ENCODE measurements at places on chromosomes 4 and X.

- no peak for DNase-seq
Measured at GRCh38 chr4:70099206-70099605, 49.0 kb downstream of the HTN1 start.

DNA sequence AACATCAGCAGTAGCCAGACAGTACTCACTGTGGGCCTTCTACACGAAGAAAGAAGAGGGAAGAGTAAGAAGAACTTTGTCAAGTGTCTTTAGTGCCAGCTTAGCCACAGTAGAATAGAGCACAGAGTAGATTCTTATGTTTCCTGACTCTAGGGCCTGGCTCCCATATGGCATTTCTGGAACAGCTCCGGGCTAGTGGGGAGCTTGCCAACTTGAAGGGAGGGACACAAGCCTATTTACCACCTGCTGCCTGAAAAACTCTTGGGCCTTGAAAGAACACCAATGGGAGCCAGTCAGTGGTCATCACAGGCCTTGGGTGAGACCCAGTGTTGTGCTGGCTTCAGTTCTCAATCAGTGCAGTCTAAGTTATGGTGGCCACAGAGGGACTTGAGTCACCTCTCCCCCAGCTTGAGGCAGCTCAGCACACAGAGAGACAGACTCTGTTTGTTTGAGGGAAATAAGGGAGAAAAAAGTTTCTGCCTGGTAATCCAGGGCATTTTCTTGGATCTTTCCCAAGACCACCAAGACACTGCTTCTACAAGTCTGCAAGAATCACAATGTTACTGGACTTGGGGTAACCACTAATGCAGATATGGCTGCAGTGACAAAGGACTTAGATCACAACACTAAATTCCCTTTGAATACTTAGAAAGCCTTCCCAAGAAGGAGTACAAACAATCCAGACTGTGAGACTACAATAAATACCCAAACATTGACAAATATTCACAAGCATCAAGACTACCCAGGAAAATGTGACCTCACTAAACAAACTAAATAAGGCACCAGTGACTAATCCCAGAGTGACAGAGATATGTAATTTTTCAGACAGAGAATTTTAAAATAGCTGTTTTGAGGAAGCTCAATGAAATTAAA is 261.0 kb upstream of the NDST3 start:
- DNase-seq: no peak

DNA sequence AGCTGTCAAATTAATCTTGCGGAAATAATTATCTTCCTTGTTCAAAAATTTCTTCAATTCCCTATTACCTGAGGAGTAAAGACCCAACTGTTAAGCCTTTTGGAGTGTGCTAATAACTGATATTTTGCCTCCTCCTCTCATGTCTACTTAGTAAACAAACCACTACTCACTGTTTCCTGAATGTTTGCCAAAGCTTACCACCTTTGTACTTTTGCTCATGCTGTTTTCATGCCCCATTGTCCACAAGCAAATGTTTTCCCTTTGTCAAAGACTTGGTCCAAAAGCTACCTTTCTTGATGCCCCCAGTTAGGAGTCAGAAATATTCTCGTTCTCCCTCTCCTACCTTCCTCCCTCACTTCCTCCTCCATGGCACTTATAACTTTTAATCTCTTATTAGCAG is 226.1 kb downstream of the ENOX2 start:
- DNase-seq: no peak

DNA sequence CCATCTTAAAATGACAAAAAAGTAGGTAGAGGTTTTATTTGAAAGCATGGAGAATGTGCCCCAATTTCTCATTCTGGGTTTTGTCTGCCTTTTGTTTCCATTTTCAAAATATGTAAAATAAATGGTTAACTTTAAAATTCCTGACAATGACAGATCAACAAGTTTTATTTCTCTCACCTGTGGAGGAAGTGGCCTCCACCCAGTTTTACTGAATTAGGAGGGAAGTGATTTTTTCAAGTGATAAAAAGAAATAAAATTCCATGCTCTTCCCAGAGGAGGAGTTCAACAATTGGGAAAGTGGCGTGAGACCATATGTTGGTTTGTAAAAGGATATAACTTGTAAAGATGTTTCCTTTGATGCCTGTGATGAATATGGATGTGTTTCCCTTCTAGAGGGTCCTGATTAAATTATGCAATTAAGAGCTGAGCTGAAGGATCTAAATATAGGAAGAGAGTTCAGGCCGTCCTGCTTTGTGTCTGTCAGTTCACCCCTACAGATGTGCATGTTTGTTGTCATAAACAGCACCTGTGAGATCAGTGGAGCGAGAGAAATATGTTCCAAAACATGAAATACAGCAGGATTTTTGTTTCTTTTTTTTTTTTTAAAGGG is 19.5 kb downstream of the SMAD1 start:
- DNase-seq: no peak

DNA sequence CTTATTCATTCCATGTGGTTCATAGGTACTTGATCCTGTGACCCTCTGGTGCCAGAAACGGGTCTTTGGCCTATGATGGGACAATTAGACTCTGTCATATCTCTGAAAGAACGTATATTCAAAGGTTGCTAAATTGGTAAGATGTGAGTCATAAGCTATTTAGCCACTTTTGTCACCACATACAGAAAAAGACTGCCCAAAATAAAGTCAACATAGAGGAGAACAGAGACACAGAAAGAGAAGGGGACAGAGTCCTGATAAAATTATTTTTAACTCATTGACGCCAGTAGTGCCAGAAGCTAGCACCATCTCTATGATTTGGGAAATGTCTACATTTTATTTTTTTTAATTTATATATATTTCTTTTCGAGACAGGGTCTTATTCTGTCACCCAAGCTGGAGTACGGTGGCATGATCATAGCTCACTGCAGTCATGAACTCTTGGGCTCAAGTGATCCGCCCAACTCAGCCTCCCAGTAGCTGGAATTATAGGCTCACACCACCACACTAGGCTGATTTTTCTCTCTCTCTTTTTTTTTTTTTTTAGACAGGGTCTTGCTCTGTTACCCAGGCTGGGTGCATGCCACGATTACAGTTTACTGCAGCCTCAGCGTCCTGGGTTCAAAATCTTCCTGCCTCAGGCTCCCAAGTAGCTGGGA is 92.1 kb upstream of the COX18 start:
- DNase-seq: no peak

DNA sequence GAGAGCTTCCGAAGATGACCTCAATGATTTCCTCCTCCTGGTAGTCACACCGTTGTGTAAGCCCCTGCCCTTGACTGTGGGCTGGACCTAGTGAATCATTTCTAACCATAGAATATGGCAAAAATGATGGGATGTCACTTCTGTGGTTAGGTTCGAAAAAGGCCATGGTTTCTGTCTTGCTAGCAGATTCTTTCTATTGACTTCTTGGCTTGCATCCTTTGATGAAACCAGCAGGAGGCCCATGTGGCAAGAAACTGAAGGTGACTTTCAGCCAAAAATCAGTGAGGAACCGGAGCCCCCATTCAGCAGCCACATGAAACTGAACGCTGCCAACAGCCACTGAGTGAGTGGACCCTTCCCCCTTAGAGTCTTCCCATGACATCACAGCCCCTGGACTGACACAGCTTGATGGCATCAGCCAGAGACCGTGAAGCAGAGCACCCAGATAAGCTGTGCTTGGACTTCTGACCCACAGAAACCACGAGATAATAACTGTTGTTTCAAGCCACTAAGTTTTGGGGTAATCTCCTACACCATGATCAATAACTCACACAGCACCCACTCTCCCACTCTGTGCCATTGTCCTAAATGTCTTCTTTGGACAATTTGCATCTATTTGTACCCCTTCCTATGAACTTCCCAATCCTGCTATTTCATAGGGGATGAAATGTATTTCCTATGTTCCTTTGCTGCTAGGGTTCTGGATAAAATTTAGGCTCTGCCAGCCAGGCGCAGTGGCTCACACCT is 148.0 kb upstream of the STX18 start:
- DNase-seq: no peak

DNA sequence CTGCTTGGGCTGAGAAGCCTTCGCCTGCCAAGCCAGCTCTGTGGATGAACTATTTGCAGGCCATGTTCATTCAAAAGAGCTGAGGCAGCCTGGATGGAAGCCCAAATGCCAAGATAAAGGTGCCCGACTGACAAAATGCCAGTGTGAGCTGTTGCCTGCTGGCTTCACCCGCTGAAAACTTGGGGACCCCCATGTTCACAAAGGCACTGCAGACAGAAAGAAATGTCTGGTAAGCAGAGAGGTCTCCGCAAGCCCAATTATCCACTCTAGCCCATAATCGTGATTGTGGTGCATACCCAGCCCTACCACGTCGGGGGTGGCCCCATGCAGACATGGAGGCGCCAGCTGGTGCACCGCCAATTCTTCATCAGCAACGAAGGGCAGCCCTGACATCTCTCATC is 13.0 kb upstream of the SMIM20 start:
- DNase-seq: no peak

- no peak for DNase-seq
Measured at GRCh38 chrX:44244008-44244407, 99.5 kb downstream of the EFHC2 start.

DNA sequence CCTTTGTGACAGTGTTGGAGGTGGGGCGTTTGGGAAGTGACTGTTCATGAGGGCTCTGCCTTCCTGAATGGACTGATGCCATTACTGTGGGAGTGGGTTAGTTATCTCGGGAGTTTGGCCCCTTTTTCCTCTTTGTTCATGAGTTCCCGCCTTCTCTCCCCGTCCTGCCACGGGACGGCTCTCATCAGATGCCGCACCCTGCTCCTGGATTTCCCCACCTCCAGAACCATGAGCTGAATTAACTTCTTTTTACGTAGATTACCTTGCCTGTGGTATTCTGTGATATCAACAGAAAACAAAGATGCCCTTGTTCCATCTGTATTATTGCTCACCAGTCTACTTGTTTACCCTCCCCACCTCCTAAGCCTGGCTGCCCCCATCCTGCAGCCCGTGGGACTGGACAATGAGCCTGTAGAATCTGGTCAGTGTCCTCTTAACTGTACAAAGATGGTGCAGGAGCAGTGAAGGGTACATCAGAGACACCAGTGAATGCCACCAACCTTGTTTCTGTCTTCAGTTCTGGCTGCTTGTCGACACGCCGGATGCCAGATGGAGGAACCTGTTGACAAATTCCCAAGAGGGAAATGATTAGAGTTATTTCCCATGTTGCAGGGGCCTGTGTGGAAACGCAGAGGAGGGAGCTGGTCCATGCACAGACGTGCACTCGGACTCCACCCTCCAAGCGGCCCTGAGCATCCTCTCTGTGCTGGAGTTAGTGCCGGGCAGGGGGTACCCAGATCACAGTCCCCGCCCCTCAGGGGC is 104.7 kb downstream of the ABLIM2 start:
- DNase-seq: no peak

DNA sequence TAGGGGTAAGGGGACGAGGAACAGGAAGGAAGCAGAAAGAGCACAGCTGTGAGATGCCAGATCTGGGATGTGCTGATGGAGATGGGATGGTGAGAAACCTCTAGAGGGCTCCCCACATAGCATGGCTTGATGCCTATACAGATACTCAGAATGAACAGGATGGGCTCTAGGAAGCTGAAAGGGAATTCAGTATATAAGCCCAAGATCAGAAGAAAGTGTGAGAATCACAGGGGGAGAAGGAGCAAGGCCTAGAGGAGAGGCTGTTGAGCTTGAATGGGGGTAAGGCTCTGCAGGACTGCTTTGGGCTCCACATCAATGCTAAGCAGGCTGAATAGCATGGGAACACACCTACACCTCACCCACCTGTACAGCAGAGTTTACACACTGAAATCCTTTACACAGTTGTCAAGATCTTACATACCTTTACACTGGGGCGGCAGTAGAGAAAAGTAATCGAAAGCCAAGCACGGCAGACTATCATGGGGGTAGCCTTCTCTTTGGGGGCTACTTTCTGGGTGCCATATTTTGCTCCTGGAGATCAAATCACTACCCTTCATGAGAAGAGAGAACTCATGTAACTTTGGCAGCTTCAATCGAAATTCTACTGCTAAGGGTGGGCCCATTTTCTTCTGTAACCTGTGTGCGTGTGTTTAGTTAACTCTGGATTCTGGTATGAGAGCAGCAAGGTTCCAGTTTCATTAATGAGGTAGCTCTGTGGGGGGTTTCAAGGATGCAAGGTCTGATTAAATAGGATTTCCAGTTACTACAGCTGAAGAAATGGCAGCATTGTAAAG is 30.6 kb downstream of the HOPX start:
- DNase-seq: no peak

DNA sequence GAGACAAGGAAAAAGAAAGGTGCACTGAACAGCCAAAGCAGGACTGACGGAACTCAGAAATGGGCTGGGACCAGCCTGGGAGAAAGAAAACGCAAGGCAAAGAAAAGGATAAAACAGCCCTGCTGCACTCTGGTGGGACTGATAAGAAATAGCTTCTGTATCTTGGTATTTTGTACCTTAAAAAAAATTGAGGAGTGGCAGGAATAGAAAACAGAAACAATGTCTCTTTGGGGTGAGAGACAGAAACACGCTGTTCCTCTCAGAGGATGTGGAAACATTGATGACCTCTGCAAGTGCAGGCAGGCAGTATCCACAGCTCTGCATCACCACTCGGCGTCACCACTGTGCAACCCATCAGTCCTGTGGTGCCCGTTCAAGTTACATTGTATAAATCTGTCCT is 152.5 kb upstream of the SPRY1 start:
- no peak for DNase-seq

- DNase-seq: no peak
Measured at GRCh38 chrX:42025861-42026260, 102.5 kb upstream of the CASK start.

GRCh38 chrX:134146493-134146892 is 90.5 kb upstream of the CCDC160 start:
- no peak for DNase-seq

GRCh38 chrX:72475338-72475737 is 97.3 kb downstream of the HDAC8 start:
- no peak for DNase-seq

DNA sequence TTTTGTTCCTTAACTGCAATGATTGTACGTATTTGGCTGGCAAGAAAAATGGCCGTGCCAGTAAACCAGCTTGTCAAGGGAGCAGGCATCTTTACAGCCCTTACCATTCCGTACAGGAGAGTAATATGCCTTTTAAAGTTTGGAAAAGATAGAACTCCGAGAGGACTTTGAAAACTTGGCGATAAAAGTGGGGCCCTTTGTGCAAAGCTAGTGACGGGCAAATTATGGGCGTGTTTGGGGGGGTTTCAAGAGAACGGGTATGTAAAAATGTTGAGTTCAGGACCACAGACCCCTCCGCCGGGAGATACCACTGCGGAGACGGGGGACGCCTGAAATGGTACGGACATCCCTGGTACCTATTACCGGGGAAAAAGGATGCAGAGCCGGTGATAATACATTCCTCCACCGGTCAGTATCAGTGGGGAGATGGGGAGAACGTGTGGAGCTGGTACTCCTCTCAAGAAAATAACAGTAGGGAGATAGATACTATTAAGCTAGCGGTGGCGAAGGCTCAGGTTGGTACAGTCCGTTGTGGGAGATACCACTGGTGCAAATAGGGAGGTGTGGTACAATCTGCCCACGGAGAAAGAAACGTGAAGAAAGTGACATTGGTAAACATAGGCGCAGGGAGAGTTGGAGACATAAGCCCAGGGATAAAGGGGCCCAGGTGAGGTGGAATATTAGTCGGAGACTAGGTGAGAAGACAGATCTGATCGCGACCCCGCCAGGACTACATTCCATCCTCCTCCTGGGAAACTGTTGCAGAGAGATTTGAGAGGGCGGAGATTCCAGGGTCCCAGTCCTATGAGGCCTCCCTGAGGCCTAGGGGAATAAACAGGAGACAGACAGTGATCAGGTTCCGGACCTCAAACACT is 14.5 kb downstream of the SPACA5 start:
- DNase-seq: peak; percentile 82

- no peak for DNase-seq
Measured at GRCh38 chr4:184288451-184289178, 70.9 kb upstream of the ENPP6 start.

Data from substantia nigra (tissue), 51 donors.